GM12892 (cell line): ENCODE measurements at places on chromosomes 12 and 14.

DNA sequence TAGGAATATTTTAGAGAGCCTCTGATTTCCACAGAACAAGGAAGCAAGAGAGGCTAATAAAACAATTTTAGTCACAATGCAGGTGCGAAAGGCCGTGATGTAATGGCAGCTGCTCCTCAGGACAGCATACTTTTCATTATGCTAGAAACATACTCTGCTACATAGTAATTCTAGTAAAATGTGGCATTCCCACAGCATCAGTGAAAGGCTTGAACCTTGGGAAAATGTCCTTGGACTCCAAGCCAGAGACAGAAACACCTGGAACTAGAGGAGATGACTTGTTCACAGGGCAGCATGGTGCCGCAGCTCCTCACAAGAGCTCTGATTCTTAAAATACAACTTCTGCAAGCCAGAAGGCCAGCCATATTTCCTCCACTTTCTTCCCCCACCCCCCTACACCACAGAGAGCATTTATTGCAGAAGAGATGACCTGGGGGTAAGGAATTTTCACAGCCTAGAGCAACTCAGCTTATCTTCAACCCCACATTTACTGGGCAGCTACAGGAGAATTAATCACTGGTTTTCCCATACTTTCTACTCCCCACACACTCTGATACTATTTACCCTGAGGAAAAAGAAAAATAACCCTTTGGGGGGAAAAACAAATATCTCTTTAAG, 15.8 kb downstream of the ABCC9 start:
- no peak for DNase-seq

DNA sequence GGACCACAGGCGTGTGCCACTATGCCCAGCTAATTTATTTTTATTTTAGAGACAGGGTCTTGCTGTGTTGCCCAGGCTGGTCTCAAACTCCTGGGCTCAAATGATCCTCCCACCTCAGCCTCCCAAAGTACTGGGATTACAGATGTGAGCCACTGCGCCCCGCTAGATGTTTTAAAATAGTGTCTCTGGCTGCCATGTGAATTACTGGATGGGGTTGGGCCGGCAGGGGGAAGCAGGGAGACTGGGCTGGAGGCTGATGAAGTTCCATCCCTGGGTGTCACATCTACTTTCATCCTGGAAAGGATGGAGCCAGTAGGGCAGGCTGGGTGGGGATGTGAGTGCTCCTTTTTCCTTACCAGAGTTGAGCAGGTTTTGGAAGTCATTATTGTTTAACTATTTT, 46.1 kb downstream of the DNAH10 start:
- no peak for DNase-seq

DNA sequence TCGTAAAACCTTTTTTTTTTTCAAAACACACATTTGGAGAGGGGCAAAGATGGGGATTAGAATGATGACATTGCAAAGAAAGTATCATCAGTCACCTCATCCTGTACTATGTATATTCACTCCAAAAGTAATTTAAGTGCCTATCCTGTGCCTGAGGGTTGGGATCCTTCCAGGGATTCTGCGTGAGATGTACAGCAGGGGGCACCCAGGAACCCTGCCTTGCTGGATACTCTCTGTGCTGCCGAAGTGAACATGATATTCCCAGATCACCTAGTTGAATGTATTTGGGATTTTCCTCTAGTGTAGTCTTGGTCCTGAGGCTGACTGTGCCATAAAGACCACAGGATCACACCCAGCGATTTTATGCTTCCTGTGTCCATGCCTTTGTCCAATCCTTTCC, 372.7 kb downstream of the IPO8 start:
- no peak for DNase-seq

DNA sequence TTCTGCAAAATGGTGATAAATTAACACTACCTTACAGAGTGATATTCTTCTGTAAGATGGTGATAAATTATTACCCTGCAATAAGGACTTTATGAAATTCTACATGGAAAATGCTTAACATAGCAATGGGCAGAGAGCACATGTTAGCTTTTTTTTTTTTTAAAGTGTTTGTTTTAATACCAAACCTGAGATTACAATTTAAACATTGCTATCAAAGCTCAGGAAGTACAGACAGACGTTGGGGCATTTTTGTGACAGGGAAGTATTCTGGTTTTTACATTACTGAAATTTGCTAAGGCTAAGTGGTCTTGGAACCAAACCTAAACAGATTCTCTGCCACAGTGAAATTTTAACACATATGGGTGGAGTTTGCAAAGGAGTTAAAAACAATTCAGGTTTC, 133.1 kb downstream of the FGD4 start:
- DNase-seq, result no peak

- no peak for DNase-seq
Measured at GRCh38 chr12:67937822-67938221, 51.4 kb upstream of the IFNG-AS1 start.

DNA sequence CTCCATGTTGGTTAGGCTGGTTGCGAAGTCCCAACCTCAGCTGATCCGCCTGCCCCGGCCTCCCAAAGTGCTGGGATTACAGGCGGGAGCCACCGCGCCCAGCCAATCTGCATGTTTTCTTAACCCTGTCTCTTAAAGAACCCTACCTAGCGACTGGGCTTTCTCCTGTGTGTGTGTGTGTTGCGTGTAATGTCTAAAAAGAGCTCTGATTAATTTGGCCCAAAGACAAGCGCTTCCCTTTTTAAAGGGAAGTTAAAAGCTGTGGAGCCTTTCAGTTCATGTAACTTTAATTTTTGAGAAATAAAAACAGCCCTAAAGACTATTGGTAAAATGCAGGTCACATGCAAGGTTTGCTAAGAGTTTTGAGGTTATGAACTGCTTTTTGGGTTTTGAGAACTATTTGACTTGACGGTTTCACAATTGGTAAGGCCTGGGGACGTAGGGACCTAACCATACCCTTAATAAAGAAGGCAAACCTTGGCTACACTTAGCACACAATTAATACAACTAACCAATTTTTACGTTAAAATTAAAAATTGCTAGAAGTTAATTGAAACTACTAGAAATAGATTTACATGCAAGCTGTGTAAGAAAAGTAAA, 103.2 kb downstream of the KCNMB4 start:
- no peak for DNase-seq

GRCh38 chr12:65810036-65810435, 14.2 kb upstream of the HMGA2 start:
- DNase-seq, result no peak

DNA sequence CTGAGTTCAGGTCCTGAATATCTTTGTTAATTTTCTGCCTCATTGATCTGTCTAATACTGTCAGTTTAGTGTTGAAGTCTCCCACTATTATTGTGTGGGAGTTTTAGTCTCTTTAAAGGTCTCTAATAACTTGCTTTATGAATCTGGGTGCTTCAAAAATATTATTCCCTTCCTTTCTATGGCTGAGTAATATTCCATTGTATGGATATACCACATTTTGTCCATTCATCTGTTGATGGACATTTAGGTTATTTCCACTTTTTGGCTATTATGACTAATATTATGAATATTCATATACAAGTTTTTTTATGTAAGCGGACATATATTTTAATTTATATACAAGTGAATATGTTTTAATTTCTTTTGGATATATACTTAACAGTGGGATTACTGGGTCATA, 82.7 kb downstream of the SDR9C7 start:
- DNase-seq, result no peak

DNA sequence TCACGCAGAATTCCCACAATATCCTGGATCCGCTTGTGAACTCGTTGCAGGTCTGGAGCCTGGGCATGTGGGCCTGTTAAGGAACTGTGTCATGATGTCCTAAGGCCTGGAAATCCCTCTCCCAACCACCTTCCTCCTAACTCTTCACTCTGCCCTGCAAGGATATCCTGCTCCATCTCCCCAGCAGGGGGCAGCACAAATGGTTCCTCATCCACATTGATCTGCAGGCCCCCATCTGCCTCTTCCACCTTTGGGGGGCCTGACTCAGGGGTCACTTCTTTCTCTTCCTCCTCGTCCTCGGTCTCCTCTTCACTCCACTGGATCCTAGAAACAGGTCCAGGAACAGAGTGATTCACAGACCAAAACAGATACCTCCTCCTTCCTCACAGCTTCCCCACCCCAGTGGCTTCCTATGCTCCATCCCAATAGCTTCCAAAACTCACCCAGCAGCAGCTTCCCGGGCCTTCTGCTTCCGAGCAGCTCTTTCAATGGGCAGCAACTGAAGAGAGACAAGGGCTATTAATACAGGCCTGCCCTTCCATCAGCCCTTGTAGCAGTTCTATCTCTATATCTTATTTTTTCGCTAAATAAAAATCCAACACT, 4.5 kb downstream of the NOP2 start:
- no peak for DNase-seq

- no peak for DNase-seq
Measured at GRCh38 chr12:39813776-39814175, 194.2 kb upstream of the ABCD2 start.

GRCh38 chr12:94239332-94239993, 91.1 kb downstream of the PLXNC1 start:
- no peak for DNase-seq

GRCh38 chr12:24909667-24910066, 39.2 kb downstream of the BCAT1 start:
- no peak for DNase-seq

- DNase-seq, result no peak
Measured at GRCh38 chr14:28382444-28383190, 384.0 kb upstream of the FOXG1 start.

DNA sequence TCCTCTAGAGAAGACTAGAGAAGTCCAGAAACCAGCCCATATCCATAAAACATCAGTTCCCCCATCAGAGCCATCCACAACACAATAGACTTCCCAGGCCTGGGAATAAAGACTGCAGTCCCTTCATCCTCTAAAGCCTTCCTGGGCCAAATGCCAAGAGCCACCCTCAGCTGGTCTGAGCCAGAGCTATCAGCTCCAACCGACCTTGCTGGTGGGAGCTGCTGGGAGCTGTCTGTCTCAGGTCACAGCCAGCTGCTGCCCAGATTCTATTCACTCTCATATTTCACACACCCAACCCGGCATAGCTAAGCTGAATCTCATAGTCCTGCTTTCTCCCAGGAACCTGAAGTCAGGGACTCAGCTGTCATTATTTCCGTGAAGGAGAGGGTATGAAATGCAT, 10.9 kb upstream of the TFCP2 start:
- DNase-seq, result no peak

GRCh38 chr14:61188978-61189808, 91.9 kb downstream of the TMEM30B start:
- peak; percentile 37 for DNase-seq
